ENCODE measurements at places on chromosomes 5 and 9. TPM values are rescaled to one million over a fixed set of nuclear protein-coding genes. Genes with fewer than 3 reads are reported as not detected.

C9orf40 gene
- total RNA-seq, result 4.5 TPM

ADRA1B gene
- 53.3 TPM for total RNA-seq

DNA sequence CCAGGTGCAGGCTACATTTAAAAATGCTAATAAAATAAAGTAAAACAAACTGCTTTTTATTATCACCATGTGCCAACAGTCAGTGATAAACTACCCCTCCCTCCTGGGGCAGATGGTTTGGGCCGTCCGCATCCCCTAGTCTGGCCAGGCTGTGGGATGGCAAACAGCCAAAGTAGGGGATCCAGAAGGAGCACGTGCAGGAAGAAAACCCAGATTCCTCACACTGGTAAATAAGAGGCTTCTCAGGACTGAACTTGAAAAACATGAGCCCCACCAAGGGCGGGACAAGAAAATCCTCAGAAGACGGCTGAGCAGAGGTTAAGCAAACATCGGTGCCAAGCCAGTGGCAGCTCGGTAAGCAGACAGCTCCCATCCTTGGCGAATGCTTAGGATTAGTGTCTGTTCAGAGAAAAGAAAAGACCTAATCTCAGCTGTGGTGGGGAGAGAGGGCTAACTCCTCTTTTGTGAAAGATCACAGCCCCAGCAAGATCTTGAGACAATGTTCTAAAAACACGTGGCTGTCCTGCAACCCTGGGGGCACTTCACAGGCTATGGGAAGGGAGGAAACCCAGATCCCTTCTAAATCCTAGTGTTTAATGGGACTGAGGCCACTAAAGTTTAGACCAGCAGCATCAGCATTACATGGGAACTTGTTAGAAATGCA is 46.5 kb upstream of the GDNF start:
- DNase-seq, result no peak

GTF3C5 gene
- 54.3 TPM for total RNA-seq

GRCh38 chr5:1214936-1215220 is 10.3 kb upstream of the SLC6A18 start:
- DNase-seq, result no peak

- DNase-seq, result no peak
Observed at GRCh38 chr5:141781910-141782309, 96.3 kb downstream of the PCDH1 start.

NTNG2 gene
- total RNA-seq, result 1.2 TPM

DNA sequence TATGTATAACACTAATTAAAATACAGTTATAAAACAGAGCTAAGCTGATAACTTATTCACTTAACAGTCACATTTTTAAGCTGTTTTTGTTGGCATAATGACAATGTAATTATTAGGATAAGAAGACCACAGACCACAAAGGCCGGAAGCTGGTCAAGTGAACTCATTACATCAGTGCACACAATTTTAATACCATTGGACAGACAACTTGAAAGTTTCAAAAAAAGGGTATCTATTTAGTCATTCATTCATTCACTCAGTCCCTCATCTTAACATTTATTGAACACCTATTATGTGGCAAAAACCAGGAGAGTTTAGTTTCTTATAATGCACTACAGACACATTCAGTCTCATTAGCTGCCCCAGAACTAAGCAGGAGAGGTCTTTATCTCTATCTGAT is 11.6 kb downstream of the ERP44 start:
- no peak for DNase-seq

C5orf58 gene
- total RNA-seq, result not detected

DNA sequence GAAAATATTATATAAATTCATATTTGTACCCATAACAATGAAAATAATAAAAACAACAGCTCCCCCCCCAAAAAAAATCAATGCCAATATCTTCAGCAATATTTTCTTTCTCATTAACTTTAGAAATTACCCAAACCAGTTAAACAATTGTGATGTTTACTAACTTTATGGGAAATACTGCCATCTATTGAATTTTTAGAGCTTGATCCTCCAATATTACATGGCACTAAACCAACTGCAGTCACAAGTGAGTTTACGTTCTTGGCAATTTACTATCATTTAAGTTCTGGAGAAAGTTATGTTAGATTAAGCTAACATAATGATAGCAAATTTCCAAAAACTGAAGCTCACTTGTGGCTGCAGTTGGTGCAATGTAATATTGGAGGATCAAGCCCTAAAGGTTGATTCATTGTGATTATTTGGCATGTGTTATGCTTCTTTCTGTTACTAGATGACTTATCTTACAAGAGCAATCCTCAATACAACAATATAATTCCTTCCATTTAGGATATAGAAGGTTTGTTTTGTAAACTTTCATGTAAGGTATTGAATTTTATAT is 379.5 kb downstream of the CDH18 start:
- DNase-seq, result no peak

SEMA4D gene
- 16.9 TPM for total RNA-seq

- no peak for DNase-seq
Observed at GRCh38 chr9:118521261-118521660, 817.1 kb downstream of the TLR4 start.

GRCh38 chr9:108224716-108225115 is 631.1 kb downstream of the ACTL7B start:
- no peak for DNase-seq

SPRY4 gene
- total RNA-seq, result 136 TPM

ARL14EPL gene
- not detected for total RNA-seq

ZSWIM6 gene
- total RNA-seq, result 18.8 TPM

TMEM174 gene
- total RNA-seq, result not detected

DNA sequence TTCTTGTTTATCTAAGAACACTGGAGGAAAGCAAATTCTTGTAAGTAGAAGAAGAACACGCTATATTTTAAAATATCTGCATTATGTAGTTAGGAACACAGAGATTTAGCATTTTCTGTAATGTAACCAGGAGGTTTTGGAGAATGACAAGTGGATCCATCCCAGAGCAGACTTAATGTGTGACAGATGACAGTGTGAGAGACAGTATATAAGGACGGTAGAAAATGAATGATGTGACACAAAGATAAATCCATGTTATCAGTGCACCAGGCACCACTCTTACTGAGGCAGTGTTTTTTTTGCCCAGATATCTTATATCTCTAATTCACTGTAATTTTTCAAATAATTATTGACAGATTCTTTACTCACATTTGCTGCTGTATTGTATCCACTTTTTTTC is 239.0 kb upstream of the KCNN2 start:
- no peak for DNase-seq

- DNase-seq, result no peak
Observed at GRCh38 chr5:10578869-10579268, 15.0 kb downstream of the ANKRD33B start.

KIF24 gene
- 1.1 TPM for total RNA-seq

SEC16A gene
- 72.8 TPM for total RNA-seq

GRCh38 chr5:75055727-75056144 is 3.4 kb upstream of the GCNT4 start:
- no peak for DNase-seq

- DNase-seq, result no peak
Observed at GRCh38 chr9:130196643-130197042, 24.4 kb downstream of the NCS1 start.

DNA sequence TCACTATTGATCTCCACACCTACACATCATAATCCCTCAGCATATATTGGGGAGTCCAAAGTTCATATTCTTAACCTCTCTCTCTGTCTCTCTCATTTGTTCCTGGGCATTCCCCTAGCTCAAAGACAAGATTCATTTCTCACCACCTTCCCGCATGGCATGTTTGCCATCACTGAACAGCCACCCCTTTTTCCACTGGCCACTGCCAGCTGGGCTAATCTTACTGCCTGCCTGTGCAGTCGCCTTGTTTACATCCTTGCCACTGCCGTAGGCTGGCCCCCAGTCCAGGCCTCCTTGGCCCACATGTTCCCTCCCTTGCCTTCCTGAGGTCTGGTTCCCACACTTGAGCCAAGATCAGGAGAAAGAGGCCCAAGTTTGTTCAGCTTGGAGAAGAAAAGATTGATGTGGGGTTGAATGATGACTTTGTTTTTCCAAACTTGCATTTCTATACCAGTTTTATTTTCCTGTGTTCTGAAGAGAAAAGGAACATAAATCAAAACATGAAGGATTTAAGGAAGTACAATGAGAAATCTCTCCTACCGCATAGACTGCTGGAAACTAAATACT is 80.2 kb downstream of the PLAC8L1 start:
- DNase-seq, result no peak

DNA sequence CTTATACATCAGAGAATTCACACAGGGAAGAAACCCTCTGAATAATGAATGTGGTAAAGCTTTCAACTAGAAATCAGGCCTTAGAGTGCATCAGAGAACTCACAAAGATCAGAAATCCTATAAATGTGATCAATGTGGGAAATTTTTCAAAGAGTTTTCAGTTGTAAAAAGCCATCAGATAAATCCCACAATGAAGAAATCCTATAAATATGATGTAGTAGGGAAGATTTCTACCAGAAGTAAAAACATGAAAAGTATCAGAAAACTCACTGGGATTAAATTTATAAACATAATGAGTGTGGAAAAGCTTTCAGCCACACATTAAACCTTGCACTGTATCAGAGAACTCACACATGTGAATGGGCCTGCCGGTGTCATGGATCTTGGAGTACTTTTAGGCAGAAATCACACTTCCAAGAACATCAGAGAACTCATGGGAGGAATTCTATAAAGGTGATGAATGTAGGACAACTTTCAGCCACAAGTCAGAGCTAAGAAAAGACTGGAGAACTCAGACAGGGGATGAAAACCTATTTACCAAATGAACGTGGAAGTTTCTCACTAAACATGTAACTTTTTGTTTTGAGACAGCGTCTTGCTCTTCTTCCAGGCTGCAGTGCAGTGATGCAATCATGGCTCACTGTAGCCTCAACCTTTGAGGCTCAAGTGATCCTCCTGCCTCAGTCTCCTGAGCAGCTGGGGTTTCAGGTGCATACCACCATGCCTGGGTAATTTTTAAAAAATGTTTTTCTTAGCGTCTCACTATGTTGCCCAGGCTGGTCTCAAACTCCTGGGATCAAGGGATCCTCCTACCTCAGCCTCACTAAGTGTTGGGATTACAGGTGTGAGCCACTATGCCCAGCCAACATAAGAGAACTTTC is 39.5 kb downstream of the ZNF510 start:
- DNase-seq, result no peak

ARHGEF37 gene
- 5.6 TPM for total RNA-seq

- no peak for DNase-seq
Observed at GRCh38 chr5:17406423-17406838, 91.6 kb upstream of the TAF11L2 start.

CYFIP2 gene
- total RNA-seq, result 192 TPM

EQTN gene
- not detected for total RNA-seq

GRCh38 chr9:14207352-14207995 is 106.5 kb downstream of the NFIB start:
- no peak for DNase-seq

DNA sequence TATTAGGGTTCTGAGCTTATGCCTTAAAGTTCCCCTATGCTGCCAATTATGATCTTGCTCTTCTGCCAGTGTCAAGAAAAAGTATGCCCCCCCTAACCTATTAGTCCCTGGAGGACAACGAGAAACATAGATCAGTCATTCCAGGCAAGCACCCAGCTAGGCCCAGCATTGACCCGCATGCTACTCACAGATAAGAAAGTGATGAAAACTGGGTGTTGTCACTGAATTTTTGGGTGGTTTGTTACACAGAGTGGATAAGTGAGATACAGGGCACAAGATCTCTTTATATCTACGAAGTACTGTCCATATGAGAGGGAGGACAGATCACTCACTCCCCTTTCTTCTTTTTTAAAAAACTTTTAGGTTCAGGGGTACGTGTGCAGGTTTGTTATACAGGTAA is 6.4 kb upstream of the TEX48 start:
- DNase-seq, result no peak

DNA sequence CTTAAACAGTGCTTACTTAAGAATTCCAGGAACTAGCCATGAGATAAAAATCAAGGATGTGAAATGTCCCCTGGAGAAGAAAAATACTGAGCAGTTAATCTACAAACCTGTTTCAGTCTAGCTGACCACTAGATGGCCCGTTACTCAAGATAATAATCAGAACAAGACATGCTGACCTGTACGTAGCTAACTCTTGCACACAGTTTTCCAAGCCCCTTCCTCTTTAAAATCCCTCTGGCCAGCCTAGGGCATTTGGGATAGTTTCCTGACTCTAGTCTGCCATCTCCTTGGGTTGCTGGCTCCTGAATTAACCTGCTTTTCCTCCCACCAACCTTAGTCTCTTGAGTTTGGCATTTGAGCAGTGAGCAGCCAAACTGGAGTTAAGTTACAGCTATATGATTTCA is 59.2 kb upstream of the TRAF1 start:
- no peak for DNase-seq

DNA sequence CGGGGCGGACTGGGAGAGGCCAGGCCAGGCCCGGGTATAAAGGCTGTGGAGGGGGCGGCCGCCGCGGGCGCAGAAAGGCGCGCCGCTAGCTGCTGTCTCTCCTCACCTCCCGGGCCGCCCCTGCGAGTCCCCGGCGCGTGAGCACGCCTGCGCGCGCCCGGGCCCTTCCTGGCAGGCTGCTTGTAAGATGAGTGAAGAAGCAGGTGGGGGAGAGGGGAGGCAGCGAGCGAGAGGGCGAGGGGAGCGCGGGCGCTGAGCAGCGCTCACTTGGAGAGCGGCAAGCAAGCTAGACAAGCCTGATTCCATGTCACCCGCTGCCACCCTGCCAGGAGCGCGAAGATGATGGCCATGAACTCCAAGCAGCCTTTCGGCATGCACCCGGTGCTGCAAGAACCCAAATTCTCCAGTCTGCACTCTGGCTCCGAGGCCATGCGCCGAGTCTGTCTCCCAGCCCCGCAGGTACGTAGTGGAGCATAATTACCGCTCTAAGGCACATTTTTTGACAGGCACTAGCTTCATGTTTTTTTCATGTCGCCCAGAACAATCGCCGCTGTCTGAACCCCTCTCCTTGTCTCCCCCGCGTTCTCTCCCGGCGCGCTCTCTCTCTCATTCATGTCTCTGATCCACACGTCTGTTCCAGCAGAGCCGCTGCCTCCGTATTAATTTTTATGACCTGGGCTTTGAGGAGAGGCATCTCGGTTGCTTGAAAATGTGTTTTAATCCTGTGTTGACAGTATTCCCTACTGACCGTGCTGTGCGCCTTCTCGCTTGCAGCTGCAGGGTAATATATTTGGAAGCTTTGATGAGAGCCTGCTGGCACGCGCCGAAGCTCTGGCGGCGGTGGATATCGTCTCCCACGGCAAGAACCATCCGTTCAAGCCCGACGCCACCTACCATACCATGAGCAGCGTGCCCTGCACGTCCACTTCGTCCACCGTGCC is at the start of gene POU4F3:
POU4F3 (plus strand) TSS at position 66 of the 941 bp plus-strand sequence; CDS start at position 340, 274 bp downstream.
- no peak for DNase-seq

SPATA31A1 gene
- total RNA-seq, result not detected

DNA sequence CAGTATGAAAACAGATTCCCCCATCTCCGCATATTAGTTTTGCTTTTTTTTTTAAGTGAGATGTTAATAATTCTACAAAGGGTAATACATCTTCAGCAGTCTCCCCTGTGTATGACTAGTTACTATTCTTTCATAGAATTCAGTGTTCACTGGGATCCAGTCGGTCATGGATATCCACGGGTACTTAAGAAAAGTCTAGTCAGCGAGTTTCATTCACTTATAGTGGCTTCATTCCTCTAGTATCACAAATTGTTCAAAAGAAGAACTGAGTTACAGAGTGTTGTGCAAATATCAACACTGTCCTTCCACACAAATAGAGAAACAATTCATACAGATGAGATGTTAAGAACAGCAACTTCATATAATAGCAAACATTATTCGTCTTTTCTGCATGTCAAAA is 35.7 kb downstream of the BNC2 start:
- DNase-seq, result no peak

PDGFRB gene
- total RNA-seq, result 362 TPM

Measured in thoracic aorta (tissue), 2 donors.